ENCODE measurements at places on chromosomes 4 and X.

DNA sequence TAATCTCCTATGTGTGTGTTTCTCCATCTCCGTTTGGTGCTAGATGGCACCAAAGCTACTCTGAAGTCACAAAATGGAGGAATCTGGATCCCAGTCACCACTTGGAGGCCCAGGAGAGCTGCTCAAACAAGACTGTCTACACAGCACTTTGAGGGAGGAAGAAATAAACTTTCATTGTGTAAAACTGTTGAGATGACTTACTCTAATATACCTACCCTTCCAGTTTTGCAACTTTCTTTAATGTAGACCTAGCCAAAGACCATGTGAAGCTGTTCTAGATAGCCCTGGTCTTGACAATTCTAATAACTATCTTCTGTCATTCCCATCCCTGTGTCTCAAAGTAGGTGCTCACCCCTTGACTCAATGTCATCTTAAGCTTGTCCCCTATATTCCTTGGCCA lies 52.8 kb upstream of the TAB3 start:
- no peak for DNase-seq

DNA sequence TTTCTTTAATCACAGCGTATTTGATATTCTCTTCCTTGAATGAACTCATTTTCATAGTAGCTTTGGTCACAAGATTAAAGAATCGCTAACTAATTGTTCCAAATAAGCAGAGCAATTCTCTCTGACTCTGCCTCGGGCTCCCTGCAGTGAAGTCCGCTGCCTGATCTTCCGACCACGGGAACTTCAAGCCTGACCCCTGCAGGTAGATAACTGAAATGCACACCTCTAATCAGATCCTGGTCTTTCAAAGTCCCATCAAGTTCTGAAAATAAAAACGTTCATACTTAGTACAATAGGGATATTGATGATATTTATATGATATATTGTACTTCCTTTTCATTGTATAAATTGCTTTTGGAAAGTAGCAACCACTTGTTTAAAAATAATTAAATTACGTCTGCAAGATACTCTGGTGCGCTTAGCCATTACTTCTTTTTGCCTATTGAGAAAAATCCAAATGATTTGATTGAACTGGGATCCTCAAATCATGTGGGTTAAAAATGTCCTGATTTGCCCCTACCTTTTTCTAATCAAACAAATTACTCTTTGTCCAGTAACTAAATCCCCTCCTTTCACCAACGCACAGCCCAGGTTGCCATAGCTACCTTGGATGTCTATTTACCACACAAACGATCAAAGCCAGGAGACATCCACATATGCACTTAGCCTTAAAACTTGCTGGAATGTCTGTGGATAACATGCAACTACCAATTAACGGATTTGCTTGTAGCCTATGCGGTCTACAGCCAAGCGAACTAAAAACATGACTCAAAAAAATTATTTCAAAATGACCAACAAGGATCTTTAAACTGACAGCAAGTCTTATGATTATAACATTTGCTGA lies 4.2 kb downstream of the MID1 start:
- DNase-seq = peak; percentile 73

DNA sequence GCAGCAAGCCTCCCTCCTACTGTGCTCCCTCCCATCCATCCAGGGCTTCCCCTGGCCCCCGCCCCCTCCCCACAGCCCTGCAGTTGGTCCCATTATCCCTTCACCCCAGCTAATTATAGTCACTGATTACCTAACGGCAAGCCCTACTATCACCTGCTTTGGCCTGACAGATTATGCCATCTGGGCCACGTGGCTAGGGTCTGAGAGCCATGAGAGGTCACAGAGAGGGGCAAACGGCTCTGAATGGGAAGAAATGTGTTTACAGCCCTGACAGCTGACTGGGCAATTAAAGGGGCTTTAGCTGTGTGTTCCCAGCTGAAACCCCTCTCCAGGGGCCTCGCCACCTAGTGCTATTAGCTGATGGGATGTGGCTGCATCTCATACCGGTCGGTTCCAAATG lies 134.4 kb upstream of the CPEB2 start:
- no peak for DNase-seq

DNA sequence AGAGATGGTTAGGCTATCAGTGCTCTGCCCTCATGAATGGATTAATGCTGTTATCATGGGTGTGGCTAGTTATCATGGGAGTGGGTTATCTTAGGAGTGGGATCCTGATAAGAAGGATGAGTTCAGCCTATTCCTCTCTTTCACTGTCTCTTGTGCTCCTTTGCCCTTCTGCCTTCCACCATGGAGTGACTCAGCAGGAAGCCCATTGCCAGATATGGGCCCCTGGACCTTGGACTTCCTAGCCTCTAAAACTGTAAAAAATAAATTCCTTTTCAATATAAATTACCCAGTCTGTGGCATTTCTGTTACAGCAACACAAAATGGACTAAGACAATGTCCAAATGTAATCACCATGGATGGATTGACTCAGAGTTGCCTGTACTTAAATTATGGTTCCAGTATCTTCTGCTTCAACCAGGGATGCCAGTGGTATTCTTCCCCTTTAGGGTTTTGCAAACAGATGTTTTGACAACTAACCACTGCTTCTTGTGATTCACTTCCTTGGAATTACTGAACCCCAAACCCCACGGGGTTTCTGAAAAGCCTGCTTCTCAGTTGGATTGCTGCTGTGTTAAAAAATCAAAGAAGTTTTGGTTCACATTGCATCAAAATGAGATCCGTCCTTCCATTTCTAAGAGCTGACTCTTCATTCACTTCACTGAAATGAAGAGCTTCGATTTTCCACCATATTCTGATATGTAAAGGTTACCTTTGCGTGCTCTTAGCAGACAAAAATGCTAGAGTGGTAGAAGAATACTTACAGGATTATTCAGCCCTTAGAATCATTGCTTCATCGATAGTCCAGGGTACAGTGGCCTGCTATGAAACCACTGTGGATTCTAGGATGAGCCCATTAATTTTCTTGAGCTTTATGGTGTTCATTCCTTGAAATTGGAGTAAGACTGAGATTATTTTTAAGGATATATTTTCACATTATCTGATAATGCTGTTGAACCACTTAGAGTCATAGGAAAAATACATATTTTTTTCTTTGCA lies 107.7 kb downstream of the FRMPD4 start:
- peak; percentile 83 for DNase-seq

DNA sequence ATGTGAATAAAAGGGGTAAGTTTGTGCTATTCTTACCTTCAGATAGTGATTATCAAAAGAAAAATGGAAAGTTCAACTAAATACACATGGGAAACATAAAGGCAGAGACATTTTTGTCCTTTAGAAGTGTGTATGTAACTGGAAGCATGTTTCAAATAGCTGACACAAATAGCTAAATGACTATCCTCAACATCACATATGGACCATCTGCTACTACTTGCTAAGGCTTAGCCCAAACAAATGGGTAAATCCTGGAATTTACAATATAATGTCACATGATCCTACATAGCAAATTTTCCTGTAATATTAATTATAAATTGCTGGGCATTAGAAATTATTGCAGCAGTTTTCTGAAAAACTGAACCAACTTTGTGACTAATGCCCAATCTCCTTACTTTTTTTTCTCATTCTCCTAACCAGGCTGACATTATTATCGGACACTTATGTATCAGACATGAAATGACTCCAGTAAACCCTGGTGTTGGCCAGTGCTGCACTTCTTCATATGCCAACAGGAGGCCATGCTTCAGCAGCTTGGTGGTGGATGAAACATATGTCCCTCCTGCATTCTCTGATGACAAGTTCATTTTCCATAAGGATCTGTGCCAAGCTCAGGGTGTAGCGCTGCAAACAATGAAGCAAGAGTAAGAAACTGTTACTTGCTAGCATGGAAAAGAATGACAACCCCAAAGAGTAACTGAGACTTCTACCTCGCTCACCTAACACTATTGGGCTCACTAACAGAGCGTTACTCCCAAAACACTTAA lies 16.1 kb downstream of the AFP start:
- no peak for DNase-seq

DNA sequence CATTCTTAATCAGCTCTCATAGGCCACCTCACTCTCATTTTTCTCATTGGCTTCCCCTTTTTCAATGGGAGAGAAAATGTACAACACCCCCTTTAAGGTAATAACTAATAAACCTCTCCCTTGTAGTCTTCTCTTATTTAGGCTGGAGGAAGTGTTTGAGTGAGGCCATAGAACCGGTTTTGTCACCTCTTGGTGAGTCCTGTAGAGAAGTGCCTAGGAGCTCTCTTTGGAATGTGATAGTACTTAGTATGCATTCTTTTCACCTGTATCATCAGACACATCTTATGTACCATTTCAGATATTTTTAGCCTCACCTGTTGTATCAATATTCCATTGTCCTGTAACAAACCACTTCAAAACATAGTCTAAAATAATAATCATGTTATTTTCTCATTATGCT lies 3.5 kb upstream of the TAB3 start:
- no peak for DNase-seq

DNA sequence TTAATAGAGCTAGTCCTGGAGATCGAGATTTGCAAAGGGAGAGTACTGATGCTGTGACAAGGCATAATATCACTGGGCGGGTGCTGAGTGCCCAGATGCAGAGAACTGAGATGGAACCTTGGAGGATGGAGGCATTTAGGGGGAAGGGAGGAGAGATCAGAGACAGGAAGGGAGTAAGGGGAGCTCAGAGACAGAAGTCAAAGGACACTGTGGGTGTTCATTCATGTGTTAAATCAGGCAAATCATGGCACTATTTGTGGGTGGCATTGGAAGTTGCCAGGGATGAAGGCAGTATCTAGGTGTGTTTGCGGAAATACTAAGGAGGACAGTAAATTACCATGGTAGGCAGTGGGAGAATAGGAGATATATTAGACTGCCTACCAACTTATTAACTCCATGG lies 135.0 kb downstream of the RBM46 start:
- no peak for DNase-seq

- no peak for DNase-seq
These were observed 108.0 kb downstream of the ZNF330 start for GRCh38 chr4:141328560-141329173.

DNA sequence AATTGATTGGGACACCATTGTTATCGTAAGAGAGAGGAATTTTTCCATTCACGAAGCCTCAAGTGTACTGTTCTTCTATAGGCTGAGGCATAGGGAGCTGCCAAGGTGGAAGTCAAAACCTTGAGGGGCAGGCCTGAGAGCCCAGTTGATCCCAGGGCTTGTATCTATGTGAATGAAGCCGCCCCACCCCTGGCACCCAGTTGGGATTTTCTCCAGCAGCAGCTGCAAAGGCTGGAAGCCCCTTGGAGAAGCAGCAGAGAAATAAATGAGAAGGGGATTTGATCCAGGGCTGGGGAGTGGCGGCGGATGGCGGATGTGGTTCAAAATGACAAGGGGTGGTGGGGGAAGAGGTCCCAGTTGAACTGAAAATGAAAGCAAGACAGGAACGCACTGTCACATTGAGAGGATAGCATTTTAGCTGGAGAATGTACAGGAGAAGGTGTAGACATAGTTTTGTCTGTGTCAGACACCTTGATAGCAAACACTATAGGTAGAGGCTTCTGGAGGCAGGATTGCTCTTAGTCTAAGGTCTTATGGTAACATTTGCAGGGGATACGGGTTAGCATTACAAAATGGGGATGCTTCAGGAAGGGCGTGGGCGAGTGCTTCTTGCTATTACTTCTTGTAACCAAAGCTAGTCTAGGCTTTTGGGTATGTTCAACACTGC lies 32.6 kb downstream of the DOCK11 start:
- no peak for DNase-seq

GRCh38 chr4:1193206-1194009 lies 21.0 kb upstream of the SPON2 start:
- DNase-seq = no peak

GRCh38 chr4:4422856-4423499 lies 36.1 kb downstream of the NSG1 start:
- DNase-seq = no peak

DNA sequence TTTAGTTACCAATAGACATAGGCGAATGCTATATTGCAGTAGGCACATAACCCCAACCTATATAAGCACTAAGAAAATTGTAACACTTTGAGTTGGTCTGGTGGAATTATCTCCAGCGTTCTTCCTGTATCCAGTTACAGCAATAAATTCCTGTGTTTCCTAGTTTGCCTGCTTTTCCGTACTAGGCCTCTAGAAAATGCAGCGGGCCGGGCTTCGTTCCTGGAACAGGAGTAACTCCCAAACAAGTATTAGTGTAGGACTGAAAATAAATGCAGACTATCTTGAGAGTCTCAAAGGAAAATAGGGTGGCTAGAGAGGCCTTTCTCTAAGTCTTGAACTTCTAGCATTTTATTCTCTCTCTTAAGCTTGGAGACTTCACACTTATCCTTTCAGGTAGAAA lies 159.8 kb downstream of the OR13H1 start:
- no peak for DNase-seq

DNA sequence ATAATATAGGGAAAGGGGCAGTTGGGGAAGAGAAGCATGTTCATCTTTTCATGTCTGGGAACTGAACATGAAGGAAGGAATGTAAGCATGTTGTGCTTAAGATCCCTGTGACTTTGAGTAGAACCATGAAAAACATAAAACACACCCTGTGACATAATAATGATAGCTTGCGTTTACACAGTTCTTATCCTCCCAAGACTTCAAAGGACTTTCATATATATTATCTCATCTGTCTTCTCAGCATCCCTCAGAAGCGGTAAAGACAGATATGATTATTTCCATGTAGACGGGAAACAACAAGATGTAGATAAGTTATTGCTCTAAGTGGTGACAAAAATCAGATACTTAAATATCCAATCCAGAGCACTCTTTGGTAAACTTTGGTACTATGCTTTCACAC lies 3.3 kb upstream of the SH3RF1 start:
- no peak for DNase-seq

DNA sequence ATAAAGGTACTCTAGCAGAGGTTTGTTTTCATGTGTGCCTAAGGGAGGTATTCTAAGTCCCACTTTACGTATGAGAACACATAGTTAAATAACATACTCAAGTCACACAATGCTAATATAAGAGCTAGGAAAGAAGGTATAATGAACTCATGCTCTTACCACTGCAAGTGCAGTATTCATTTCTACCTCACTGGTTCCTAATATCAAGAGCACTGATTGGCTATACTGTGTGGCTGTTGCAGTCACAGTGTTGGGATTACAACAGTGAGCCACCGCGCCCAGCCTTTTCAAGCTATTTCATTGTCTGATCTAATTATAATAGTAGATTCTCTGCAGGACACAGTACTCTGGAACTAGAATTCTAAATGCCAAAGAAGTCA lies 84.0 kb downstream of the PDS5A start:
- DNase-seq = no peak

DNA sequence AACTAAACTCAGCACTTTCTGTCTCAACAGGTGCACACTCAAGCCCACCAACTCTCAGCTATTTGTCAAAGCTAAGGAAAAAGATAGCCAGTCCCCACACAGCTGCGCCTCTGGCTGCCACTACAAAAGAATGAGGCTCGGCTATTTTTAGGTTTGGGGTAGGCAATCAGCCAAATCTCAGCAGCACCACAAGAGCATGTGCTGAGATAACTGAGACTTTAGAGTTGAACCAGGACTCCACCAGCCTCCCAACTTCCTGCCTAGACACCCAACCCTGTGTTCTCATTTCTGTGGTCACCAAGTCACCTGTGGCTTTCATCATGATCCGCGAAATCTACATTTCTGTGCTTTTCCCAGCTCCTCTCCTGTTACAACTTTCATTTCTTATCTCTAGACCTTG lies 28.0 kb downstream of the DMD start:
- no peak for DNase-seq

- no peak for DNase-seq
These were observed 54.9 kb downstream of the DCTD start for GRCh38 chr4:182862141-182862875.

GRCh38 chr4:146294776-146295175 lies 80.4 kb downstream of the REELD1 start:
- no peak for DNase-seq

GRCh38 chr4:11428231-11428898 lies at the start of gene HS3ST1:
Gene HS3ST1, minus strand, starts transcription at chr4:11428894. Its CDS starts 28,889 bp downstream, at chr4:11400005.
- no peak for DNase-seq
